ENCODE measurements at places on chromosomes 11 and 22.
A peak's percentile ranks its signal among the peaks of the same experiment; 100 is the strongest.

DNA sequence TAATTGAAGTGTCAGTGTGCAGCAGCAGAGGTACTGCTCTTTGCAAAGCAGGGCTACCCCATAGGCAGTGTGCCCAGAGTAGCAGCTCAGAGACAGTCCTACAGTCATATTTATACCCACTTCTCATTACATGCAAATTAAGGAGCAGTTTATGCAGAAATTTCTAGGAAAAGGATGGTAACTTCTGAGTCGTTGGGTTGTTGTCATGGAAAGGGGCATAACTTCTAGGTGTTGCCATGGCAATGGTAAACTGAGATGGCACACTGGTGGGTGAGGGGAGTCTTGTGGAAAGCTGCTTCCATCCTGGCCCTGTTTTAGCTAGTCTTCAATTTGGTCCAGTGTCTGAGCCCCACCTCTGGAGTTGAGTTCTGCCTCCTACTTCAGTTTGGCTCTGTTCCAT is 77.4 kb downstream of the MN1 start:
- no peak for DNase-seq

- no peak for DNase-seq
Measured at GRCh38 chr11:104663190-104664140, 234.8 kb downstream of the CASP12 start.

DNA sequence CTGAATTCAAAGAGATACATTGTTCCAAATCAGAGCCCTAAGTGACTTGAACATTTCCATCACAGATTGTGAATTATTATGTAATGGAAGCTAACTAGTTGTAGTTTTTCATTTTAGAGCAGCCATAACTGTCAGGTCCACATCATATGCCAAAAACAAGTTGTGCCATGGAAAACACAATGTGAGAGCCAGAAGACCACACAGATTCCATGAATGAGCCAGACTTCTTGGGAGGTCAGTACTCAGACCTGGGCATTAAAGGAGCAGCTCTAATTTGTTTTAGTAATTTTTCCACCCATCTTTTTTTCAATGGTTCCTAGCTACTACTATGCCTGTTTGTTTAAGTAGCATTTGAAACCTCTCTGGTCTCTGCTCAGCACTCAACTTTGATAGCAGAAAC is 279.4 kb downstream of the FAT3 start:
- no peak for DNase-seq

GRCh38 chr11:17391493-17392355 is 3.3 kb upstream of the KCNJ11 start:
- no peak for DNase-seq

GRCh38 chr11:72642884-72643522 is 31.2 kb downstream of the PDE2A start:
- no peak for DNase-seq

DNA sequence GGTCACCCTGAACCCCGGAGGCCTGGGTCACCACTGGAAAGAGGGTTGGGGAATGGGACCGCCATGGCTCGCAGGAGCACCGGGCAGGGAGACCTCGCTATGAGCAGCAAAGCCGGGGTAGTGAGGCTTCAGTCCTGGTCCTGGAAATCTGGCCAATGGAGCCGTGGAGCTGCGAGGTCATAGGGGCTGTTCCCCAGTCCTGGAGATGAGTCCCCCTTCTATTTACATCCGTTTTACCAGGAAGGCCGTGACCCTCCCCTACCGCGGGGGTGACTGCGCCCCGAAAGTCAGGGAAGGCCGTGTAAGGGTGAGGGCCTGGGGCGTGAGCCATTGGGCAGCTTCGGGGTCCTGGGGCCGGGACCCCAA is 449 bp downstream of the PIDD1 start:
- no peak for DNase-seq

- no peak for DNase-seq
Measured at GRCh38 chr11:20421946-20422345, 34.4 kb downstream of the PRMT3 start.

DNA sequence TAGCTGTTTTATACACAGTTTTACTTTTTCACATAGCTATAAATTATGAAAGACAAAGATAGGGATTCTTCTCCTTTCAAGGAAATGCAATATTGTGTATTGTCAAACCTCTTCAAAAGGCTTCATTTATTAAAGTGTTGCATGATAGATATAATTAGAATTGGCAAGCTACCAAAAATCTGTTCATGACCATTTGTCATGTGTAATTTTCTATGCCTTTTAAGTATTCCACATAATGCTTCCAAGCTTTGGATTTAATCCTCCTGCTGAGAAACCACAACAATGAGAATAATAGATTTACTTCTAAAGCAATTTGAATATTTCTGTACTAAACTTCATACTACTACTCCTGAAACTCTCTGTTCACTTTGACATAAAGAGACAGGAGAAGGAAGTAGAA is 403.2 kb upstream of the CCDC179 start:
- DNase-seq, result no peak

DNA sequence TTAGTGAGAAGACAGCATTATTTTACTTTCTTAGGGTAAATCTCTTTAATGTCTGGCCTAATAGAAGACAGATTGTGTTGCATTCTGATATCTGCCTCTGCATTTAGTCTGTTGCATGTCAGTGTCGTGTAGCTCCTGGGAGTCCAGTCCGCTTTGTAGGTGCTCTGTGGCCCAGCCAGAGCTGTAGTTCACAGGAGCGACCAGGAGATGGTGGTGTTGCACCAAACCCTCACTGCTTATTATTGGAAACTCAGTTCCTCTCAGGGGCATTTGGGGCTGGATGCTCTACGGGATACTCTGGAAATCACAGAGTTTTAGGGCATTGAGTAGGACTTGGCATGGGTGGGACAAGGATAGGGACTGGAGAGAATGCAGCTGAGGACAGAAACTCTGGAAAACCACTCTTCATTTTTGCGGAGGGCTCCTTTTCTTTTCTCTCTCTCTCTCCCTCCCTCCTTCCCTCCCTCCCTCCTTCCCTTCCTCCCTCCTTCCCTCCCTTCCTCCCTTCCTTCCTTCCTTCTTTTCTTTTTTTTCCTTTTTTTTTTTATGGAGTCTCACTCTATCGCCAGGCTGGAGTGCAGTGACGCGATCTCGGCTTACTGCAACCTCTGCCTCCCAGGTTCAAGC is 21.7 kb downstream of the MIAT start:
- DNase-seq, result peak; percentile 66

- no peak for DNase-seq
Measured at GRCh38 chr22:39905687-39906086, 4.8 kb downstream of the GRAP2 start.

GRCh38 chr11:96019281-96019680 is 95.4 kb upstream of the MTMR2 start:
- no peak for DNase-seq

GRCh38 chr11:131814108-131814507 is 443.7 kb downstream of the NTM start:
- DNase-seq, result no peak

DNA sequence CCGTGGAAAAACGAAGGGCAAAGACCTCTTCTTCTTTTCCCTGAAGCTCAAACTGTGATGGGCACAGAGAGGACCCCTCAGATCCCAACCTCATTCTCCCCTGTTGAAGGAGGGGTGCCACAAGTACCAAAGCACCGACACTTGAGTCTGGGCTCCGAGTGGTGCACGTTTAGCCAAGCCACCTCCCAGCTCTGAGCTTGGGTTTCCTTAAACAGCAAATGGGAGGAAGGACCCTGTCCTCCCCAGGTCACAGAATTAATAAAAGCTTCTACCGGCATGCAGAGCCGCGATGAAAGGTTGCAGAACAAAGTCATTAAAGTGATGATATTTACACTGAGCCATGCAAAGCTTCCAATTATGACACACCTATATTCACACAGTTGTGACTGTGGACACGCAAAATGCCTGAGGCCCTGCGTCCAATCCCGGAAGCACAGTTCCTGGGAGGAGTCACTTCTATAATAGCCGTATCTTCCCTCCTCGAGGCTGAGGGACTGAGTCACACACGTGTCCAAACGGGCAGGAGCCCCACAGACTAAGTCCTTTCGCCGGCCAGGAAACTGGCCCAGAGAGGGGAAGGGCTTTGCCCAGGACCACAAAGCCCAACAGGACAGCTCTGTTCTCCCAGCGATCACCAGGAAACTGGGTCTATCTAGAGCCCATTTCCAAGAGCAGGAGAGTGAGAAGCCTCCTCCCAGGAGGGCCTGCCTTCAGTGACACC is 922 bp upstream of the CSNK1E start:
- DNase-seq, result peak; percentile 80

- DNase-seq, result peak; percentile 10
Measured at GRCh38 chr11:129911298-129911697, 15.9 kb upstream of the NFRKB start.

GRCh38 chr11:116312570-116313391 is 460.0 kb downstream of the BUD13 start:
- DNase-seq, result peak; percentile 2

- no peak for DNase-seq
Measured at GRCh38 chr11:554428-555226, 5.9 kb downstream of the LMNTD2 start.

DNA sequence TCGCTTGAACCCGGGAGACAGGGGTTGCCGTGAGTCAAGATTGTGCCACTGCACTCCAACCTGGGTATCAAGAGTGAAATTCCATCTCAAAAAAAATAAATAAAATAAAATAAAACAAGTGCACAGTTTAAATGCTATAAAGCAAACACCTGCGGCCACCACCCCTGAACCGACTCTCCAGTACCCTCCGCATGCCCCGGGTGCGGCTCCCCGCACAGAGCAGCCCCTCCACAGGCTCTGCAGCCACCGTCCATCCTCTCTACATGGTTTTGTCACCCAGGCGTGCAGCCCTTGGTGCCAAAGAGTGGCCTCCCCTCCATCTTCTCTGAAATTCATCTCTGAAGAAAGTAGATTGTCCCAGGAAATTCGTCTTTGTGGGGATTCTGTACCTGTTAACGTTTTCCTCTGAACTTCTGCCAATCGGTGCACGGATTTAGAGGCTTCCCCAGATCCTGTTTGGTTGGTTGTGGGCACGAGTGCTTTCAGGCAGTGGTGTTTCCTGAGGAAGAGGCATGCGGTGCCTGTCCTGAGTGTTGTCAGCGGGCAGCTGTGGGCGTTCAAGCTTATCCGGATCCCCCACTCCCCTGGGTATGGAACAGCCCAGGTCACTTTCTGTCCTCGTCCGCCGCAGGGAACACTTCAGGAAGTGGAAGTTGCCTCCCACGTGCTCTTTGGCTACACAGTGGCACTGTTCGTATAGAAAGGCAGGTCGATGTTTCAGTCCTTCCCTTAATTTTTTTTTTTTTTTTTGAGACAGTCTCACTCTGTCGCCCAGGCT is 4.1 kb downstream of the MIOX start:
- no peak for DNase-seq
